ENCODE measurements at places on chromosomes 16 and 17.

- DNase-seq: no peak
These were observed 11.3 kb downstream of the COIL start for GRCh38 chr17:56949595-56949994.

DNA sequence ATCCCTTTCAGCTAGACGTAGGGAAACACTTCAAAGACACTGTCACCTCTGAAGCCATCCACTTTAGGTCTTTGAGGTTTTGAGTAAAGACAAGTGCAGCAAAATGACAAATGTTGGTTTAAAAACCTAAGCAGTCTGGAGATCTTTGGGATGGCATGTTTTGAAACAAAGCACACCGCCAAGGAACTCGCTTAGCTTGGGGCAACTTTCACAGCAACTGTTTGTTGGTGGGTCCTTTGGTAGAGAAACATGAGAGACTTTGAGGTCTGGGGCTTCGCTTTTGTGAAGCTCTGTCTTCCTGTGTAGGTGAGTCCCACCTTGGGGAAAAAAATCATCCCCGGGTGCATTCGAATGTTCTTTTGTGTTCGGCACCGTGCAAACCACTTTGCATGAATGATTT lies 357.5 kb downstream of the SNX29 start:
- no peak for DNase-seq

DNA sequence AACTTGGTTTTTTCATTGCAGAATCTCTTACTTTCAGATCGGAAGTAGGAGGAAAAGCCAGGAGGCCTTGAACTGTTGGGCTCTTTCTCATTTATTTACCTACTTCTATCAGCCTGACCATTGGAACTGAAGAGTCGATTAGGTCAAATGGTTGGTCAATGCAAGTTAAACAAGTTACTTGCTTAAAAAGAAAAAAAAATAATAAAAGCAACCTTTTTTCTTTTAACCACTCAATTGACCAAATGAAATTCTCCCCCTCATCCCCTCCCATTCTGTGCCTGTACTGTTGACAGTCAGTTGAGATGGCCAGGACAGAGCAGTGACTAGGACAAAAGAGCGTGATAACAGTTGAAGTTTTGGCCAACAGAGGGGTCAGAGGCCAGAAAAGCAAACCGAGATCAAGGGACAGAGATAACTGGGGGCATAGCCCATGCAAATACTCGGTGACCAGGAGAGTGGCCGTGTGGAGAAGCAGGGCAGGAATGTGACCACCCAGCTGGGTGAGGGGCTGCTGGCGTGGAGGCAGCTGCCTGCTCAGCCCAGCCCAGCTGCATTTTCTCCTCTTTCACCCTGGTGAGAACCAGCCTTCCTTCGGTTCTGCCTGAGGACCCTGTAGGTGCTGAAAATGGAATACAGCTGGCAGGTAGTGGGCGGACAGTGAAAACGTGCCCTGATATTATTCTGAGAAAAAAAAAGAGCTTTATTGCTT lies 72.2 kb downstream of the HS3ST3B1 start:
- no peak for DNase-seq

- DNase-seq: no peak
These were observed 18.0 kb downstream of the XPO6 start for GRCh38 chr16:28193530-28194423.

DNA sequence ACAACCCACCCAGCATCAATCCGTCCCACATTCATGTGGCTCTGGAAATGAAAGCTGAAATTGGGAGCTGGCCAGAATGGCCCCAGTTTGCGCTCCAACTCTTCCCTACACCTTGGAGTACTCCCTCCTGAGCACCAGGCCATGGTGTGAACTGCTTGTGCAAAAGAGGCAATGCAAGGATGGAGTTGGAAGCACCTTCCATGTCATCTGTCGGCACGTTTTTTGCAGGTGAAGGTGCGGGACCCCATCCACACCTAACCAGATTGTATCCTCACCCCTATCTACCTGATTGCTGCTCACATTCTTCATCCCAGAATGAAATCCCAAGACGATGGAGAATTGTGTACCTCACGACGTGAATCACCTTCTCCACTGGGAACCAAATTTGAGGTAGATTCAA lies 136.6 kb upstream of the WSB1 start:
- peak; percentile 6 for DNase-seq

DNA sequence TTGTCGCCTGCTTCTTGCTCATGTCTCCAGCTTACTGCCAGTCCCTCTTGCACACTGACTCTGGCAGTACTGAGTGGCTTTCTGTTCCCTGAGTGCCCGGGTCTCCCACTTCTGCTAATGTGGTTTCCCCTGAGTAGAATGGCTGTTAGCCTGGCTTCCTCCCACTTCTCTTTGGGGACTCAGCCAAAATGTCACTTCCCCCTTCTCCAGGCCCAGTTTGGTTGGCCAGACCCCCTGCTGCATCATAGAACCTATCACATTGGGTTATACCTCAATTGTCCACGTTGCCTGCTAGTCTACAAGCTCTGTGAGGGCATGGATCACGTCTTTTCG lies 304.4 kb downstream of the HS3ST3B1 start:
- no peak for DNase-seq

DNA sequence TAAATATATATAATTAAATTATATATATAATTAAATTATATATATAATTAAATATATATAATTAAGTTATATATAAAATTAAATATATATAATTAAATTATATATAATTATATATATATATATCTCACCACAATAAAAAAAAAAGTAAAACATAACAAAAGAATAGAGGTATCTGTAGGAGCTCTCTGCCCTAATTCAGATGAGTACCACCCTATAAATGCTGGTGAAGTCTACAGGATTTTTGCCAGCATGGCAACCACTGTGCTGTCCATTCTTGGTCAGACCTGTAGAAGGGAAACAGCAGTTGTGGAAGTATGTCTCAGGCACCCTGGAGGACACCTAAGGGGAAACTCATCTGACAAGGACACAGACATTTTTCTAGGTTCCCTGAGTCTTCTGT lies 259.7 kb downstream of the PRKCA start:
- no peak for DNase-seq

GRCh38 chr17:39564211-39564848 lies 43.4 kb downstream of the NEUROD2 start:
- peak; percentile 81 for DNase-seq

DNA sequence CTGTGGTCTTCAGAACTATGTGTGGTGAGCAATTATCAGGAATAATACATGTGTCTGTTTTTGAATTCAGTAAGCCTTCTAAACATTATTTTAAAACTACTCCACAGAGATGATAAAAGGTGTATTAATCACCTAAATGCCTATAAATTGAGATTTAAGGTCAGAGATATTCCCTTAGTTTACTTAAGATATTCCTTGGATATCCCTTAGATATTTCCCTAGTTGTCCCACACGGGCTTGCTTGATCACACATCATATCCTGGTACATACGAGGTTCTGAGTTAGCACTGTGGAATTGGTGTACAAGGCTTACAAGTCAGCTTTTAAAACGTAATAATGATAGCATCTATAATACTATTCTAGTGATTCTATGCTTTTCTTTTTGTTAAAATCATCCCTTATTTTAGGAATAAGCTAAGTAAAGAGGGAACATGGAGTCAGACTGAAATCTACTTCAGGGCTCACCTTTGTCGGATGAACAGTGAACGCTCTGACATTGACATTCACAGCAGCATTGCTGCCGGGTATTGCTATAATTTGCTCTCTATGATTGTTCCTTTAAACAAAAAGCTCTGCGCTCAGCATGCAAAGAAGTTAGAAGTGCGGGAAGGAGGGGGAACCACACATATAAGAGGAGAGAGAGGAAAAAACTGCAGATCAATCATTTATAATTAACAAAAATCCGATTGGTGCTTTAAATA lies 136.5 kb downstream of the SKAP1 start:
- no peak for DNase-seq

- DNase-seq: peak; percentile 92
These were observed 142.2 kb downstream of the RAB11FIP4 start for GRCh38 chr17:31533546-31534155.

- DNase-seq: no peak
These were observed 244.9 kb downstream of the RBFOX1 start for GRCh38 chr16:7577588-7577987.

DNA sequence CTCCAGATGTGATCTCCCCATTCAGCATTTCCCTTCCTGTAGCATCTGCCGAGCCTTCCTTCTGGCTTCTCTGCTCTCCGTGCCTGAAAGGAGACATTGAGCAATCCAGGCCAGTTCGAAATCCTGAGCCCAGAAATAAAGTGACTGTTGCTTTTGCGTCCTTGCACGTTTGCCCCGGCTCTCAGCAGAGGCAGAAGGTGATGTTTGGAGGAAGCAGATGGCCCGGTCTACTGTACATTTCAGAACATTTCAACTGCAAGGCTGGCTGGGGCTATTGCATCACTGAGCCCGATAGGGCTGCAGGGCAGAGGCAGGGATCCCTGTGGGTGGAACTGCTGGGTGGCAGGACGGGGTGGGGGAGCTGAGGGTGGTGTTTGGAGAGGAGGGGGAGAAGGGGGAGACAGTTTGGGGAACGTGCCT lies 29.4 kb downstream of the IRF8 start:
- no peak for DNase-seq

- no peak for DNase-seq
These were observed 469.3 kb downstream of the CDH13 start for GRCh38 chr16:83095941-83096692.

- no peak for DNase-seq
These were observed 110.6 kb downstream of the ZFHX3 start for GRCh38 chr16:72937360-72937759.

- DNase-seq: peak; percentile 68
These were observed 488 bp downstream of the TFAP4 start for GRCh38 chr16:4272114-4272956.

GRCh38 chr17:76672270-76672851 lies 28.8 kb upstream of the ST6GALNAC1 start:
- no peak for DNase-seq

GRCh38 chr16:22183901-22184614 lies 21.8 kb downstream of the SDR42E2 start:
- peak; percentile 66 for DNase-seq

DNA sequence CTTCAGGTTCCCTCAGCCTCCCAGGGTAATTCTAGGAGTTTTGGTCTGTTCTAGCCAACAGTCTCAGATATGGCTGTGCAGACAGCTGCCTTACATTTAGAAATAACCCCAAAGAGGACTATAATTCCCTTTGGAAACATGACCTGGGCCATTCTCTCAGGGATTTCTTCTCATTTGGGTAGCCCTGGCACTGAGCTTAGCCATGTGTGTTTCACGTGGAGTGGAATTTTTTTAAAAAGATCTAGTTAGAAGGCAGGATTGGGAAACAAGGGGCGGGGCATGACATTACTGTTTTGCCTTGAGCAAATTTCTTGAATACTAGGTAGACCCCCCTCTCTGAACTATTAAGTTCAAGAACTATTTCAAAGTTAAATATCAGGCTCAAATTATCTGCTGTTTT lies 29.6 kb upstream of the MRC2 start:
- no peak for DNase-seq

DNA sequence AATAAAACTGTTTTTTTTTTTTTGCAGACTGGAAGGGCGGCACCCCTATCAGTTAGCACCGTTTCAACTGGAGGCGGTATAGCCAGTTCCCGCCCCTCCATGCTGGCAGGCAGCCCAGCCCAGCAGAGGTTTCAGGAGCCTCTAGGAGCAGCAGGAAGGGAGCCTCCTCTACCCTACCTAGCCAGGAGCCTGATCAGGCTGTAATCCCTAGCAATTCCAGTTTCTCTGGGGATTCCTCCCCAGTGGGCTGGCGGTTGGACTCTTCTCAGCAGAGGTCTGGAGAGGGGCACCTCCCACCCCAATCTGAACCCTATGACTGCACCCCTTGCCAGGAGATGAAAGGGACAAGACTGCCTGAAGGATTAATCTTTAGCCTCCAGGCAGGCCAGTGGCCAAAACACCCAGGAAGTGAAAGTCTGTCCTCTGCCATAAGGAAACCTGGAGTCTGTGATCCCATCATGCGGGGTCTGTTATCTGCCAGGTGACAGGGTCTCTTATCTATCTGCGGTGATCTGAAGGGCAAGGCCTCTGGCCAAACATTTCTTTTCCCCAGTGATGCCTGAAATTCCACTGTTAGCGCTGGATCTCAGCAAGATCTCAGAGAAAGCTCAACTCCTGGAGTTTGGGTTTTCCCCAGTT lies 4.9 kb upstream of the CDH1 start:
- DNase-seq: peak; percentile 58

GRCh38 chr17:59300941-59301340 lies 30.5 kb upstream of the YPEL2 start:
- DNase-seq: no peak

- no peak for DNase-seq
These were observed 5.0 kb upstream of the KRT19 start for GRCh38 chr17:41532947-41533570.

Data from D341Med (cell line).